ENCODE measurements at places on chromosomes 3 and 15. TPM values are rescaled to one million over a fixed set of nuclear protein-coding genes. Genes with fewer than 3 reads are reported as not detected.

- no peak for DNase-seq
Observed at GRCh38 chr3:121330118-121330517, 215.7 kb downstream of the POLQ start.

Gene CYP11A1
- 0.97 TPM for total RNA-seq

DNA sequence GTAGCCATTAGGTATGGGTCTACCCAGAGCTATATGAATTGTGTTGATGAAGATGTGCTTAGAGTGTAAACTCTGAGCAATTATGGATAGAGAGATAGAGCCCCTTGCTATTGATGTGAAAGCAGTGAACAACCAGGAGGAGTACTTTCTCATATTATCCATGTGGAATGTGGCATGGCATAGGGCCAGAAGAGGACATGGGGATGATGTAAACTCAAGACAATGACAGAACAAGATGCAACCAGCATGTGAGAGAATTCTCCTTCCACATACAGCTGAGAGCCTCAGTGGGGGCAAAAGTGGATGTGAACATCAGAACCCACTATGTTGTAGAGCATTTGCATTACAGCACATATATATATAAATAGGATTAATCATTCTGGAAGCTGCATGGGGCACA lies 36.4 kb upstream of the BNC1 start:
- DNase-seq = no peak

Gene GOLGA6L10
- 0.70 TPM for total RNA-seq

- DNase-seq = no peak
Observed at GRCh38 chr3:25182794-25183193, 245.3 kb upstream of the RARB start.

DNA sequence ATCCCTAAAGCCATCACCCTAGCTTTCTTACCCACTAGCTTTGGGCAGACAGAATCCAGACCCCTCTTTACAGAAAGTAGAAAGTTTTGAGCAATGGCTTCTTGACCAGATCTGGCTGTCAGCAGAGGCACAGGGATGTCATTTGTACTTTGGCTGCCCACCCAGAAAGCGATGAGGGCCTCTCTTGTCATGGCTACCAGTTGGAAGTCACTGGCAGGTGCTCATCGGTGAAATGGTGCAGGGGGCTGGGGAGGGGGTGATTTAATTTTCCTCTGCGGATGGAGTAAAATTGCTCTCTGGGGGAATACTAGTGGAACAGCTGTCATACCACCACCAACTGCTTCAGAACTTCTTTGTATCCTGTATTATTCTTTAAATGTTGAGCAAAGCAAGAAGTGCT lies 393.7 kb downstream of the LSAMP start:
- no peak for DNase-seq

Measured in heart right ventricle (tissue), 16 donors.